ENCODE measurements at places on chromosomes 12 and 14.

DNA sequence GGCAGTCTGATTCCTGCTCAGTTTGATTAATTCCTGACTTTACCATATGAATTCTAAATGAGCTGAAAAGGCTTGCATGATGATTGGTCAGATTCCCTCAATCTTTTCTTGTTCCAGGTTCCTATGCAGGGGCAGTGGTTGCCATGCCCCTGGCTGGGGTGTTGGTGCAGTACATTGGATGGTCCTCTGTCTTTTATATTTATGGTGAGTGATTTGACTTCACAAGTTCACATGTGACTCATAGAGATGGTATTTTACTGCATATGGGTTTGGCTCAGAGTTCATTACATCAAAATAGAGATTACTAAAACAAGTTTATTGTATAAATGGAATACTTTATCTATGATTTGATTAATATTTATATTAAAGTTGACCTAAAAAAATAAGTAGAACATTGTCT is 44.8 kb downstream of the SLC17A8 start:
- DNase-seq = no peak

DNA sequence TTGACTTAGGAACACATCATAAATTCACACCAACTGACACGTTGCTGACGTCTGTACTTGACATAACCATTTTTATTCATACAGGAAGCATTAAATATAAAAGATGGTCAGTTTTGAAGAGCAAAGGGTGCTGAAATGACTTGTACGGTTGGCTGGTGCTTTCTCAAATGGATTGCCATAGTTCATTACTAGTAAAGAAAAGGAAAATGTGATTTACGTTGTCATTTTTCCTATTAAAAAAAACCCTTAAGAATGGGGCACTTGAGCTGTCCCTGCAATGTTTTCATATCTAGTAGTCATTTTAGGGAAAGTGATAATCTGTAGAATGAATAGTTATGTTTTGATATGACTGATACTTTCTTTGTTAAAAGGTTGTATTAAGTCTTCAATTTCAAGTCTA is 22.5 kb upstream of the MANSC4 start:
- no peak for DNase-seq

- DNase-seq = peak; percentile 96
These were observed 157.9 kb upstream of the PARP11 start for GRCh38 chr12:4030929-4031702.

- no peak for DNase-seq
These were observed 11.2 kb upstream of the GNPNAT1 start for GRCh38 chr14:52802597-52802996.

- DNase-seq = no peak
These were observed 14.9 kb downstream of the LTA4H start for GRCh38 chr12:96020314-96021003.

DNA sequence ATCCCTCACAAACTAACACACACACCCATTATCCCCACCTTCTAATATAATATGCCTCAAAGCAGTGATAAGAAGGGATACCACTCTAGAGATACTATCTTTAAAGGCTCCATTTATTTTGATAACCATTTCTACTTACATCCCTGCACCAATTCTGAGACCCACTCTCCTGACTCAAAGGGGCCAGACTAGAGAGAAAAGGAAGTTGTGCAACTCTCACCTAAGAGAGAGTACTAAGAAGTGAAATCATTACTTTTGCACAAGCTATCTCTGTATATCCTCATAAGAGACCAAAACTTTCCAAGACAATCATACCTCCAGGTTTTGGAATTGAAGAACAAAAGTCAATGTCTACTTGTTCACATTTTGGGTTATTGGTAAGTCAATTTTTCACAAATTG is 45.4 kb upstream of the USP15 start:
- no peak for DNase-seq

GRCh38 chr12:58976146-58976545 is 55.8 kb upstream of the LRIG3 start:
- no peak for DNase-seq

- no peak for DNase-seq
These were observed 18.6 kb upstream of the PLEKHG3 start for GRCh38 chr14:64685371-64686281.

DNA sequence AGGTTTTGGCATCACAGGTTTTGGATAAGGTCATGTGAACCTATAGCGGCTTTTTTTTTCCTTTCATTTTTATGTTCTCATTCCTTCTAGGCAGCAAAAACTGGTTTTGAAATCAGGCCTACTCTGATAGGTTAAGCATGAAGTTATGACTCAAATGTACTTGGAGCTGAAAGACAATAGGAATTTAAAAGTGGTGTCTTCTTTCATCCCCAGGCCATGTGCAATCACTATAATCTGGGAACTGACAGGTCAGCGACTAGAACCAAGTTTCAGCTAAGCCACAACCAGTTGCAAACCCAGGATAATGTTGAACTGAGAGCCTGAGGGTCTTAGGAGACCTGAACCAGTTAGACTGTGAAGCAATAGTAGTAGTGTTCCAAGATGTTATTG is 74.3 kb downstream of the ANO6 start:
- no peak for DNase-seq

- DNase-seq = peak; percentile 3
These were observed 124.8 kb upstream of the WSCD2 start for GRCh38 chr12:108004319-108004718.

DNA sequence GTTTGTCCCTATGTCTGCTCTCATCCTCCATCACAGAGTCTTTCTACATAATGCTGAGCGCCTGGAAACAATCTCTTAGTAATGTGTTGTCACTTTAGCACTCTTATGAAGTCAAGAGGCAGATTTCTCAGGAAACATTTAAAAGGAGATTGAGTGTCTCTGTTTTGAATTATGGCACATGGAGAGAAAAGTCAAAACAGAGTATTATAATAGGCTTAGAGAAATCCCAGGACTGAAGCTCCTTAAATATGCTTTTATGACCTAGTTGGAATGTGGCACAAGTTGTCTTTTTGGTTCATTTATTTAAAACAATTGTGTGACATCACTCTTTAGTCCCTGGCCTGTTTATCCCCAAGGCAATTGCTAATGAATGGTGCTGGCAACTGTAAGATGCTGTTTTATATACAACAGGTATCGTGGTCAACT is 117.8 kb upstream of the HIF1A start:
- no peak for DNase-seq

DNA sequence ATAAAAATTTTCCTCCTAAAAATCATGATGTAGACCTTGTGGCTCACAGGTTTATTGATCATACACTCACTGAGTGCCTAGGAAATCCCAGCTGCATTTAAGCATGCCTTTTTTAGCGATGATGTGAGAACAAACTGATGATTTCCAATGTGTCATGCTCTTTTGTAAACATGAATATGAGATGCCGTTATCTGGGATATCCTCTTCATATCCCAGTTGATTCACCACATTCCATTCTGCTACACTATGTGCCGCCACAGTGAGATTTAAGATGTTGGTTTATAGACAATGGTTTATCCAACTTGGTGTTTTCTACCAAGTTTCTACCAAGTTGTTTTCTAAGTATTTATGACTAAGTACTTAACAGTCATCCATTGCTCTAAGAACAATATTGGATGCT is 5.2 kb downstream of the OR4E1 start:
- DNase-seq = no peak

- DNase-seq = peak; percentile 90
These were observed 672 bp upstream of the ESR2 start for GRCh38 chr14:64294672-64295413.

DNA sequence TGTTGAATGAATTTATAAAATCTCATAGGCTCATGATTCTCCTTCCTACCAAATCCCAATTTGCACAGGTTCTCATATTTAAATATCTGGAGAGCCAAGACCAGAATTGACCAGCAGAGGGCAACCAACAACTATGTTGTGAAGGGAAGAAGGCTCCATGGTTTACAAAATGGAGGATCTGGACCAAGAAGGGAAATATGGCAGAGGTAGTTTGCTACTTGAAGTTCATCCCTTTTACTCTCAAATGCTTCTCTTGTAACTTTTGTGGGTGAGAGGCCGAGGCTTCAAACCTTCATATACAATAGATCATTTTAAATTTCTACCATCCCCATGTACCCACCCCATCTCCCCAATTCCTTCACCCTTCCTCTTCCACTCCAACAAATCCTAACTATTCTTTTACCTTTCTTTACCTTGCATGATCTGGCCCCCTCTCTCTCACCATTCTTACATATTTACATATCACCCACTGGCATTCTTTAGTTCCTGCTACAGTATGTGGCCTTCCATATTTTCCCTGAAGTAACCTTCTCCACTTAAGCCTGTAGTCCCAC is 3.8 kb upstream of the SMARCC2 start:
- DNase-seq = peak; percentile 82

- DNase-seq = no peak
These were observed 25.4 kb downstream of the CCDC85C start for GRCh38 chr14:99578541-99579101.

GRCh38 chr14:92686900-92687427 is 61.5 kb downstream of the LGMN start:
- DNase-seq = peak; percentile 93

DNA sequence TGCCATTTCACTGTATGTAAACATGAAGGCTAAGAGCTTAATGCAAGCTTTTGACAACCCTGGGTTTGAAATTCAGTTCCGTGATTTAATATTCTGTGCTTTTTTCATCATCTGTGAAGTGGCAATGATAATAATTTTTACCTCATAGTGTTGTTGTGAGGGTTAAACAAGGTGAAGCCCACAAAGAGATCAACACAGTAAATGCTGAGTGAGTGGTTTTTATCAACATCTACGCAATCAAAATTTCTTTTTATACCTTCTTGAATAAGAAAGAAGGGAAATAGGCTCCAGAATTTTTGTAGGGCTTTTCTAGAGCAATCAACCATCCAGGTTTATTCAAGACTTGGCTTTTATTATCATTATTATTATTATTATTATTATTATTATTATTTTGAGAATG is 490.8 kb downstream of the SOX5 start:
- no peak for DNase-seq

DNA sequence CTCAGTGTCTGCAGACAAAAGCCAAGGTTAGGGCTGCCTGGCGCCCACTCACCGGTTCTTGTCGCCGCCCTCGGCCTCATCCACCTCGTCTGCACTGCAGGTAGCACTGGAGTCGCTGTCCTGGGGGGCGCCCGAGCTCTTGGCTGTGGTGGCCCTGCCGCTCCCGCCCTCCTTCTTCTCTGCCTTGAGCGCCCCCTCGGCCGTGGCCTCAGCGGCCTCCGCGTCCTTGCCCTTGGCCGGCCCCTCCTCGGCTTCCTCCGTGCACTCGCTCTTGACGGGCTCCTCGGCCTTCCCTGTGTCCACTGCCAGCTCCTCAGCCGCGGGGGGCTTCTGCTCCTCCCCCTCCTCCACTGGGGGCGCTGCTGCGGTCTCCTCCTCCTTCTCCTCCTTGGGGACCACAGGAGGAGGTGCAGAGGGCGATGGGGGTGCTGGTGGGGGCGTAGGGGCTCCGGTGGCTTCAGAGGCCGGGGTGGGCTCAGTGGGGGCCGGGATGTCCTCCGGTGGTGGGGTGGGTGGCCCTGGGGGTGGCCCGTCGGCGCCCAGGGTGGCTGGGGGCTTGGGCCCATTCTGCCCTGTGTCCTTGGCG is 77.2 kb downstream of the RFLNA start:
- no peak for DNase-seq

- no peak for DNase-seq
These were observed 59.2 kb upstream of the PELI2 start for GRCh38 chr14:56059054-56059453.

GRCh38 chr14:105281371-105282097 is 19.3 kb downstream of the BRF1 start:
- peak; percentile 78 for DNase-seq

DNA sequence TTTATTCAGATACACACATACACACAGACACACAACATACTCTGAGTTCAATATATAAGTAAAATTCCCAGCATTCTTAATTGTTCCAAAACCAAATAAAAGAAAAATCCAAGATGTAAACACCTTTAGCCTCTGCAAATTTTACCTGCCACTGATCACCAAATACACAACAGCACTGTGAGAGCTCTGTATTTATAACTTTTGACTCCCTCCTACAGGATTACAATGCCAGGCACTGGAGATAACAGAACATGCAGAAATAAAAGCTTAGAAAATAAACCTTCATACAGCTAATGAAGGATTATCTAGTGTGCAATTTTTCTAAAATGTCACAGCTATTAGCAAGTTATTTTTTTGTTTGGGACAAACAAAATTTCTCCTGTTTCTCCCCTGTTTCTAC is 85.0 kb downstream of the TAOK3 start:
- DNase-seq = no peak

DNA sequence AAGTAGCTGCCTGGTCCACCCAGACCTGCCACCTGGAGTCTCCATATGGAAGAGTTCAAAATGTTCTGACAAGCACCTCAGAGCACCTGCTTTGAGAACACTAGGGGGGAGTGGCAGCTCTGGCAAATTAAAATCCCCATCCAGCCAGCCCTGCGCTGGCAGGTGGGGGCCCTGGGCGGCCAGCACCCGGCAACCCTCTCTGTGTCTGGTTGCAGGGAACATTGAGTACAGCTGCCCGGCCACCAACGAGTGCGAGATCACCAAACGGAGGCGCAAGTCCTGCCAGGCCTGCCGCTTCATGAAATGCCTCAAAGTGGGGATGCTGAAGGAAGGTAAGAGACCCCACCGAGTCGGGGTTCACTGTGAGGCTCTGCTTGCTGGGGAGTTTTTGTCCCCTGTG is 86.4 kb downstream of the ESRRB start:
- DNase-seq = no peak

GRCh38 chr14:89325959-89326358 is 91.1 kb downstream of the FOXN3 start:
- DNase-seq = no peak

GRCh38 chr14:60093606-60094005 is 1.9 kb downstream of the PCNX4 start:
- DNase-seq = no peak

- peak; percentile 11 for DNase-seq
These were observed 67.0 kb upstream of the SFSWAP start for GRCh38 chr12:131643631-131644452.

- no peak for DNase-seq
These were observed 817.8 kb downstream of the GALC start for GRCh38 chr14:87175175-87175574.

GRCh38 chr14:32421781-32422180 is 92.7 kb downstream of the AKAP6 start:
- no peak for DNase-seq

DNA sequence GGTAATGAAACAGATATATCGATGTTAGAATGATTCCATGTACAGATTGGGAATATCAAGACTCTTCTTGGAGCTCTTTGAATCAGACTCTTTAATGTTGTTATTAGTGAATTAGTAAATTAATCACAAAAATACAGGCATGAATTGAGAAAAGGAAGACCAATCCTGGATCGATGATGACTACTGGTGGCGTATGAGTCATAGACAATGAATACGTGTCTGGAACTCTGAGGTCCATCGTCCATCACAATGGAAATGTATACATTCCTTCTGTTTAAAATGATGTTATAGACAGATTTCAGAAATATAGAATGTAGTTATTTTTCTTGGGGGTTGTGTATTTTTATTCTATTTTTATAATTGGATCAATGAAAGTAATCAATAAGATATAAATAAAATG is 80.2 kb upstream of the RTL1 start:
- DNase-seq = no peak

- peak; percentile 65 for DNase-seq
These were observed 685 bp upstream of the MYL6B start for GRCh38 chr12:56151672-56152131.

- DNase-seq = no peak
These were observed 31.0 kb downstream of the GNPTAB start for GRCh38 chr12:101799774-101800173.

All from GM13977 (cell line).